BJ (cell line): ENCODE measurements at places on chromosomes 16 and 17. TPM values are rescaled to one million over a fixed set of nuclear protein-coding genes. Genes with fewer than 3 reads are reported as not detected.

FADS6 gene
- polyA plus RNA-seq = not detected in 2 replicates

DNA sequence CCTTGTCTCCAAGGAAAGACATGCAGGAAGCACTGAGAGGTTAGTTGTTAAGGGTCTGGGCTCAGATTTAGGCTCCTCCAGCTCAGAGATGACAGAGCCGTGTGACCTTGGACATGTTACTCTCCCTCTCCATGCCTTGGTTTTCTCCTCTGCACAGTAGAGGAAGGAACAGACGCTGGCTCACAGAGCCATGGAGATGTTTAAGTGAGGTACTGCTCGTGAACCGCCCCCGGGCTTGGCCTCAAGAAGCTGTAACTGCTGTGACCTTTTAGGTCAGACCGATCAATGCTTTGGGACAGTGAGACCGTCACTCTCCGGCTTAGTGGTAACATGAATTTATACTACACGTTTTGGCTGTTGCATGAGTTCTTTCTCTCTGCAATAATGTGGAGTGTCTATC, 197.4 kb downstream of the C16orf95 start:
- DNase-seq = no peak

DNA sequence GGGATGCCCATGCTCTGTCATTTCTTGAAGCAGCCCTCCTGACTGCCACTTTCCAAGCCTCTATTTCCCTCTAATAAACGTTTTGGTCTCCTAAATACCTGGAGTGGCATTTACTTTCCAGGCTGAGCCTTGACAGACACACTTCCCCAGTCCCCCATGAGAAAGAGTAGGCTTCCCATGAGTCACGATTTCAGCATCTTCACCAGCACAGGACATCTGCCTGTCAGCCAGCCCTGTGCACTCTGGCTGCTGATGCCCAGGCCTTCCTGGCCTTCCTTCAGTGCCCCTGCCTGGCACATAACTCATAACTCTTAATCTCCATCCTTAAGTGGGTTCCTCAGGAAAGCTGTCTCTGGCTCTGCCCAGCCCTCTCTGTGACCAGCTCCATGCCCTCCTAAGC, 30.8 kb upstream of the GAS7 start:
- DNase-seq = no peak

ZNF747 gene
- 5.5 and 6.4 TPM in 2 replicates for polyA plus RNA-seq

ZSCAN10 gene
- not detected in 2 replicates for polyA plus RNA-seq

- no peak for DNase-seq
These were observed 54.2 kb downstream of the CDRT4 start for GRCh38 chr17:15413101-15413771.

DNA sequence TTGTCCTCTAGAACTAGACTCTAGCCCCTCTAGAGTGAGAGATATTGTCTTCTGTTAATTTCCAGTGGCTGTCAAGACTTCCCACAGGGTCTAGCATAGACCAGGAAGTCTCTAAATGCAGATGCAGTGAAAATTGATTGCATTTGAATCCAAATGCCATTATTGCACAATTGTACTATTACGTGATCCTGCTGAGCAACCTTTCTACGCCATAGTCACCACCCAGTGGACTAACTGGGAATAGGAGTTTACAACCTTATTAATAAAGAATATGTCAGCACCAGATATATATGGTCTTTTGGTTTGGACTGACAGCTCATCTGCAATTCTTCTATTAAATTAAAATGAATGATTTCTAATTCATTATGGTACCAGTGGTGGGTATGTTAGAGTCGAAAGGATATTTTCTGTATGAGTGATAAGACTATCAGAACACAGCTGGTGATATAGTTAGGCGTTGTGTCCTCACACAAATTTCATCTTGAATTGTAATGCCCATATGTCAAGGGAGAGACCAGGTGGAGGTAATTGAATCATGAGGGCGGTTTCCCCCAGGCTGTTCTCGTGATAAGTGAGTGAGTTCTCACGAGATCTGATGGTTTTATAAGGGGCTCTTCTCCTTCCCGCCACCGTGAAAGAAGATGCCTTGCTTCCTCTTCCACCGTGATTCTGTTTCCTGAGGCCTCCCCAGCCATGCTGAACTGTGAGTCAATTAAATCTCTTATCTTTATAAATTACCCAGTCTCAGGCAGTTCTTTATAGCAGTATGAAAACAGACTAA, 138.9 kb upstream of the CA10 start:
- DNase-seq = no peak

- no peak for DNase-seq
These were observed 70.0 kb upstream of the HS3ST3A1 start for GRCh38 chr17:13671771-13672170.

DNA sequence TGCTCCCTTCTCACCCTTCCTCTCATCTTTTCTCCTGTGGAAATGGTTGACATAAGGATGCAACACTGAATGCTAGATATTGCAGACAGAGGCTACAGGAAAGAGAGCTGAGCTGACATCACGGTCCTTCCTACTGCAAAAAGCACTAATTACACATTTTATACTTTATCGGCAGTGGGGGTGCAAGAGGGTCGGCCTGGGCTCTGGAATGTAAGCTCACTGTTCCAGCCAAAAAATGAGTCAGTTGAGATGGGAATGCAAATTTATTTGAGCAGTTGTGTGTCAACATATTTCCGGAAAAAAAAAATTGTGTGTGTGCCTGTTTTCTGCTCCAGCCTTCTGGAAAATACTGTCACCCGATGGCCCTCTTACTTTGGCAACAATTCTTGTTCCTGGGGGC, 14.1 kb upstream of the MRTFB start:
- DNase-seq = no peak

GRCh38 chr17:12815642-12816141, 26.4 kb downstream of the ARHGAP44 start:
- DNase-seq = no peak

DNA sequence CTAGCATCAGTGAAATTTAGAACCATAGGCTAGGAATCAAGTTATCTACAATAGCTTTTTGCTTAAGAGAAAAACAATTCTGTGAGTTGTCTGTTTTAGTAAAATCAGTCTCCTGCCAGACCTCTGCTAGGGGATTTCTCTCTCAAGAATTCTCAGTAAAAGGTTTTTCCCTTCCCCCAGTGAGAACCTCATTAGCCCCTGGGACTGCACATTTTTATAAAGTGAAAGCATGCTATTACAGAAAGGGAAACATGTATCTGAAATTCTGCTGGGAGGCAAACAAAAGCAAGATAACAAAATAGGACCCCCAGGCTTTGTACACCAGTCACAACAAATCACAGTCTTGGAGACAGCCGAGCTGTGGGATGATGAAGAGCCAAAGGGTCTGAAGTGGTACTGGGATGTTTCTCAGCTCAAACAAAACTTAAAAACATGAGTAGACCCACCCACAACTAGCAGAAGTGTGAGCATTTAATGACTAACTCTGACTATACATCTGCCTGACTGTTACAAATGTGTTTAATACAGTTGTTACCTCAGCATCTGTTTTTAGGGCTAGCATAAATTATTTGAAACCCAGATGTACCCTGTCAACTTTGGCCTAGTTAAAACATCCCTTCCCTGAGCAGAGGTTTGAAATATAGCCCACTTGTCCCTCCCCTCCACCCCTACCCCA, 20.0 kb upstream of the GLG1 start:
- no peak for DNase-seq

- no peak for DNase-seq
These were observed 9.8 kb downstream of the SLFN5 start for GRCh38 chr17:35252651-35253050.

ZFP3 gene
- polyA plus RNA-seq = 2.0 and 3.7 TPM in 2 replicates

GRCh38 chr17:44348234-44348987, 3.3 kb downstream of the GRN start:
- DNase-seq = no peak

DNA sequence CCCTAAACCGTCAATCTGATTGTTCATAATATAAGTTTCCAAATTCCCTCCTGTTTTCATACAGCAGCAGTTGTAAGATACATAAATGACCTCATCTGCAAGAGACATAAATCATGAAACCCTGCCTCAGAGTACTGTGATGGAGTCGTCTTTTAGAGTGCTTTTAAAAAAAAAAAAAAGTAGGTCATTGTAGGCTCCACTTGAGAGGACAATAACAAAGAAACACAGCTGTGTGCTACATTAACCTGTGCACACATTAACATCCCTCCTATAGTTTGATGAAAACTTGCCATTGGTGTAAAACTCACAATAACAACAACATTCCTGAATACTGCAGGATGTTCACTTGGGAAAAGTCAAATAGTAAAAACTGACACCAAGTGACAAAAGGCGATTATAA, 56.5 kb downstream of the XPO6 start:
- no peak for DNase-seq

DNA sequence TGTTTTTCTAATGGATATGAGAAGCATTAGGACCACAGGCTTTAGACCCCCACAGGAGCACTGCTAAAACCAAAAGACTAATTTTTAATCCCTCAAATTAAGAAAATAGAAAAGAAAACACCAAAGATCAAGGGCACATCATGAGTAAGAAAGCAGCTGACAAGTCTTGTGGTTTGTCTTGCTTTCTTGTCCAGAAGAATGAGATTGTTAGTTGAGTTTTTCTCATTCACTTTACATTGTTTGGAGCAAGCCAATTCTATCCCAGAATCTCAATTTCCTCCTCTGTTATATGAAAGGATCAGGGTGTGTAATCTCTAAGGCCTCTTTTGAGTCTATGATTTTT, 899.0 kb downstream of the KCNJ2 start:
- DNase-seq = no peak

DNA sequence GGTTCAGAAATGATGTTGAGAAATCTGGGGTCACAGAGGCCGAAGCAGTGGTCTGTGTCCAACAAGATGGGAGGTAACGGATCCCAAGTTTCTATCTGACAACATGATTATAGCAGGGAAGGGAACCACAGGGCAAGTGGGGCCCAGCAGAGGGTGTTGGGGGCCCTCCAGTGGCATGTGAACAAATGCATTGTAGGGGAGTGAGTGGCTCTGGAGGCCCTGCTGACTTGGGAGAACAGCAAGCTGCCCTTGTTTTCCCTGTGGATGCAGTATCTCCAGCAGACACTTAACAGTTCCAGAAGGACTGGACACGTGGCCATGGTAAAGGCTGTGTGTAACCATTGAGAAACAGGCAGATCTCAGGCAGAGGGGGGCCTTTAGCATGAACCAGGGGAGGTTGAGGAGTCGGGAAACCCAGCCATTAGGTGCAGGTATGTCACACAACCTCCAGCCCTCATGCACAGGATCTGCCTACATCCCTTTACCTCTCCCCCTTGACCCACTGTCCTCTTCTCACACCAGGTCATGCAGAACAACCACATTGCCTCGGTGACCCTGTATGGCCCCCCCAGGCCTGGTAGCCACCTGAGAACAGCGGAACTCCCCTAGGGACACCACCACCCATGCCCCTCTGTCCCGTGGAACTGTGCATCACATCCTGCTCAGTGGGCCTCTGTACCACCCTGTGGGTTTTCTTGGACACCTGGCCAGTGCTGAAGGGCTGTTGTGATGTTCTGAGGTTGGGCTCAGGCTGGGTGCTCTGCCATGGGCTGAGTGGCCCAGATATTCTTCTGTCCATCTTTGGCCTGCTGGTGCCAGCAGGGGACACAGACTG, 4.1 kb downstream of the B3GNT9 start:
- DNase-seq = no peak

KRT12 gene
- polyA plus RNA-seq = not detected in 2 replicates
